Stimulated activated CD4-positive, alpha-beta T cell treated with anti-CD3 and anti-CD28 coated beads, Interleukin-1b, Interleukin-23, amount 100 ng/mL, for 4 hours (primary cell): ENCODE measurements at places on chromosomes 5 and 9.
A peak's percentile ranks its signal among the peaks of the same experiment; 100 is the strongest.

- DNase-seq: no peak
Observed at GRCh38 chr5:140565780-140566095, 1.1 kb downstream of the SLC35A4 start.

DNA sequence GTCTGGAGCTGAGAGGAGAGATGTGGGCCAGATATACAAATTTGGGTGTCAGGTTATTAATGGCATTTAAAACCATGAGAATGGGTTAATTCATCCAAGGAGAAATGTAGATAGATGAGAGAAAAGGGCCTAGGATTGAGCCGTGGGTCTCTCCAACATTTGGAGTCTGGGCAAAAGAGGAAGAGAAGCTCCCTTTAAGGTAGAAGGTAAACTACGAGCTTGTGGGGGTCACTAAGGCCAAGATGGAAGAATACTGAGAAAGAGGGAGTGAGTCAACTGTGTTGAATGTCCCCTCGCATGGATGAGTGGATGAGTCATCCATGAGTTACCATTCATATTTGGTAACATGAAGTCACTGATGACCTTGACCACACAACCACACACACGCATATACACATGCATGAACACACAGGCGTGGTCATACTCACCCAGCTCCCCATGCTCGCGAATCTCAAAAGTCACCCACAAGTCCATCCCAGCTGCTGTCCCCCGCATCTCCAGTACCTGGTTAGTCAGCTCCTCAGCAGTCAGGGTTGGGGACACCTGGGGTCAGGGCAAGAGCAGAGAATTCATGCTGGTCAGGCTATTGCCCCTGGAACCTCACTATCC lies 6.8 kb upstream of the FCHSD1 start:
- no peak for DNase-seq

DNA sequence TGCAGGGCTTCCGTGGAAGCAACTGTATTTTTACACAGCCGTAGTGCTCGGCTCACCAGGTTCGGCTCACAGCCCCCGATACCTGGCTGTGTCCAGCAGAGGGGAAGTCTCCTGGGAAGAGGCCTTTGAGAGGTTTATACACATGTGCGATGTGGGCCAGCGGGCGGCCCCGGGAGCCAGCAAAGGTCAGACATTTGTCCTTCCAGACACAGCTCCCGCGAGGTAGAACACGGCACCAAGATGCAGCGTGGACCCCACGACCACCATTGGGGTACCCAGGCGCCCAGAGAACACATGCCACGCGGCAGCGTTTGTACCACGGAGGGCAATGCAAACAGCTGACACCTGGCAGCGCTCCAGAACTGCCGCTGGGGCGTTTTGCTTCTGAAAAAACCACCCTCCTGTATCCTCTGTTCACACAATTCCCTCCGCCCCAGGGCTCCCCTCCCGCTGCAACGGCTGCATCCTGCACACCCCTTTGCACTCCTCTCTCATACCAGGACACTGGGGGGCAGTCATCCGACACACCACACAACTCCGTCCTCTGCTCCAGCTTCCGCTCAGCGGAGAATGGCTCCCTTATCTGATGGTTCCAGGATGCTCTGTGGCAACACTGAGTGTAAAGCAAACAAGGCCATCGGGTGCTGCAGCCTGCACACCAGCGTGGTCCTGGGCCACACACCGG lies 235.3 kb downstream of the SYK start:
- DNase-seq: peak; percentile 37

- no peak for DNase-seq
Observed at GRCh38 chr9:93190656-93191353, 6.9 kb downstream of the WNK2 start.

GRCh38 chr5:153753645-153754432 lies 263.4 kb downstream of the GRIA1 start:
- no peak for DNase-seq

DNA sequence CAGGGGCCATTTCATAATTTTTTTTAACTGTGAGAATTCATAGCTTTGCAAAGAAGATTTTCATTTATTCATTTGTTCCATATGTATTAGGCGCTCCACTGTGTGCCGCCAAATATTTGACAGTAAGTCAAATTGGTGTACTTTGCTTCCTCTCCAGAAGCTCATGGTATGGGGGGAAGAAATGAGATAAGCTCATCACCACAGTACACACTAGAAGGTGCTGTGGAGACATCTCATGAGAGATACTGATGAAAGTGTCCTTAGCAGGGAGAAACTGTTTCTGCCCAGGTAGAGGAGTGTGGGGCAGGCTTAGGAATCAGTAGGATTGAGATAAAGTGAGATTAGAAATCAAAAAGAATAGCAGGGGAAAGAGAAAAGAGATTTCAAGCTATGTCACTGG lies 136.2 kb downstream of the CDH6 start:
- no peak for DNase-seq

GRCh38 chr5:40503439-40503838 lies 176.3 kb upstream of the PTGER4 start:
- DNase-seq: no peak

GRCh38 chr9:107548298-107549142 lies 59.0 kb upstream of the KLF4 start:
- no peak for DNase-seq

- DNase-seq: no peak
Observed at GRCh38 chr5:159061834-159062474, 37.8 kb downstream of the EBF1 start.

DNA sequence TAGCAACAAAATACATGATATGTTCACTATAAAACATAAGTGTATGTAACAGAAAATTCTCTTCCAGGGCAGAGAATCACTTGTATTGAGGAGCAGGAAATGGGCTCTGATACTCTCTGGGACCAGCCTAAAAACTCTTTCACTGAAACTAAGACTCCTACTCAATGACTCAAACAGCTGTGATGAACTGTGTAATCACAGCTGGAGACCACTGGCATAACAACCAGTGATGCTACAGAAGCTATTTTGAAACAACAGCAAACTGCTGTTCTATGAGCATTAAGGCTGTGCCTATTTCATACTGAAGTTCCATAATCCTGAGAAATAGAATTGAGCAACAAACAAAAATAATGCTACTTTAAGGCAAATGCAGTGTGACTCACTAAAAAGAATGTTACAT lies 594.0 kb downstream of the HINT1 start:
- no peak for DNase-seq

GRCh38 chr9:74554751-74555419 lies 57.8 kb downstream of the RORB start:
- no peak for DNase-seq

DNA sequence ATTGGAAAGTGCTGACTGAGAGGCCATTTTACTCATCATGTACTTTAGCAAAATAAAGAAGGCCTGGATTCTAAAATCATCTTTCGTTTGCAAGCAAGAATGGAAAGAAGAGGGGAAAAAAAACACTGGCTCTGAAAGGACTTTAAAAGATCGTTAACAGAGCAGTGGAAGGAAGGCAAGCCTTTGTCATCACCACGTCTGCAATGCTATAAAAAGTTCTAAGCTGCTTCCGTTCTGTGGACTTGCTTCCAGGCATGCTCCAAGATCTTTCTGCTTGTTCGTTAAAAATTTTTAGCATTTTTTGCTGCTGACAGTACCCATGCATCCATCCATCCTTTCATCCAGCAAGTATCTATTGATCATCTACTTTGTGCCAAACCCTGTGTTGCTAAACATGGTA lies 226.5 kb downstream of the GABBR2 start:
- no peak for DNase-seq

DNA sequence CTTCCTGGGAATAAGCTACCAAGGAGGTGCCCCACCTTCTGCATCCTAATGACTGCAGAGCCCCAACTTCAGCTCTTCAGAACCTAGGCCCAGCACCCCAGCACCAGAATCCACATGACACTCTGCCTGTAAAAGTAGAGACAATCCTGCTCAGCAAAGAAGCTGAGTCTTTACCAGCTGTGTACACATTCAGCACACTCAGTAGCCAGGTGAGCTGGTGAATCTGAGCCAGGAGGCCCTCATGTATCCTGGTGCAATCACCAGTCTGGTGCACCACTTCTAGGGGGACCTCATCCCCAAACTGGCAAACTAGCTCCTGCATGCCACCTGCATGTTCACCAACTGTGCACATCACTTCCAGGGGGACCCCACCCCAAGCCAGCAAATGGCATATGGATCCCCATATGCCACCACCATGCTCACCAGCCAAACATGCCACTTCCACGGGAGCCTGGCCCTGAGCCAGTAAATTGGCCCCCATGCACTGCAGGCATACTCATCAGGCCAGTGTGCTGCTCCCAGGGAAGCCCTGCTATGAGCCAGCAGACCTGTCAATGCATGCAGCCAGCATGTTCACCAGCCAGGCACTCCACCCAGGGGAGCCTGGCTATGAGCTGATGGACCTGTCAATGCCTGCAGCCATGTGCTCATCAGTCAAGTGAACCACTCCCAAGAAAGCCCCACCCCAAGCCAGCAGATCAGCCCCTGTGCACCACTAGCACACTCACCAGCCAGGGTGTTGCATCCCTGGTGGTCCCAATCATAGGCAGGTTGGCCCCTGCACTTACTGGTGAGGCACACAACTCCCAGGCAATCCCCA lies 15.6 kb upstream of the BTNL9 start:
- DNase-seq: no peak

- DNase-seq: no peak
Observed at GRCh38 chr5:151196556-151197290, 27.2 kb downstream of the CCDC69 start.

- no peak for DNase-seq
Observed at GRCh38 chr5:179793468-179794139, at the start of gene LTC4S. TSS of gene LTC4S (plus strand) at chr5:179793986. CDS start at chr5:179794081, 95 bp downstream.

DNA sequence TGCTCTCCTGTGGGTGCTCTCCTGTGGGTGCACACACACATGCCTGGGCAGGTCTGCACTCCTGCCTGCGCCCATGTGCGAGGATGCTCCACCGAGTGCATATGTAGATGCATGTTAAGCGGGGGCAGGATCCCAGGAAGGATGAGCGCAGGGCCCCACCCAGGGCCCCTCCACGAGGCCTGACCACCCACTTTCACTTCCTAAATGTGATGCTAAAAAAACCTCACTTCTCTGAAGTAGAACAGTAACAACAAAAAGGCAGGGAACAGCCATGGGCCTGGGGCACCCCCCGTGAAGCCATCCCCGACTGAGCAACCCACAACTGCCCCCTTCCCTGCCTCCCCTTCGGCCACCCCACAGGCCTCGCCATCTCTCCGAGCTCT lies 48.2 kb upstream of the SARDH start:
- DNase-seq: no peak

DNA sequence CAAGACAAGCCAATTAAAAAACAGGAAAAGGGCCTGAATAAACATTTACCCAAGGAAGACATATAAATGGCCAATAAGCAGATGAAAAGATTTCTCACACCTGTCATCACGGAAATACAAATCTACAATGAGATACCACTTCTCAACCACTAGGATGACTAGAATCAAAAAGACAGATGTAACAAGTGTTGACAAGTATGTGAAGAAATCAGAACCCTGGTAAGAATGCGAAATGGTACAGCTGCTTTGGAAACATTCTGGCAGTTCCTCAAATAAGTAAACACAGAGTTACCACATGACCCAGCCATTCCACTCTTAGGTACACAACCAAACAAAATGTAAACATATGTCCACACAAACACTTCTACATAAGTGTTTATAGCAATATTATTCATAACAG lies 32.5 kb downstream of the LEAP2 start:
- DNase-seq: no peak

GRCh38 chr5:168226012-168226411 lies 65.4 kb upstream of the WWC1 start:
- DNase-seq: no peak

DNA sequence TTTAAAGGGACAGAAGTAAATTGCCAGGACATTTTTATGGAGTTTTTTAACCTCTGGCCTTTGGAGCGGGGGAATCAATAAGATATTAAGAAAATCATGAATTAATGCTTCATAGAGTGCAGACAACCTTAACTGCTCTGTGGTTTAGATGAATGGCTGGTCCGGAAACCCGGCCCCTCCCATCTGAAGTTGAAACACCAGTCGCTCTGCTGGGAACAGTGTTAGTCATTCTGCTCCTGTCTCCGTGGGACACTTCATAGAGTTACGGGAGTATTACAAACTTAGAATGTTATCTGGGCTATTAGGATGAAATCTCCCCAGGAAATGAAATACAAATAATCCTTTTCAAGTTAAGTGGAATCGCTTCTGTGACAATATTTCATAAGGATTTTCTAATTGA lies 110.1 kb upstream of the IRX2 start:
- no peak for DNase-seq

GRCh38 chr9:123739387-123739786 lies 190.5 kb downstream of the DENND1A start:
- no peak for DNase-seq

DNA sequence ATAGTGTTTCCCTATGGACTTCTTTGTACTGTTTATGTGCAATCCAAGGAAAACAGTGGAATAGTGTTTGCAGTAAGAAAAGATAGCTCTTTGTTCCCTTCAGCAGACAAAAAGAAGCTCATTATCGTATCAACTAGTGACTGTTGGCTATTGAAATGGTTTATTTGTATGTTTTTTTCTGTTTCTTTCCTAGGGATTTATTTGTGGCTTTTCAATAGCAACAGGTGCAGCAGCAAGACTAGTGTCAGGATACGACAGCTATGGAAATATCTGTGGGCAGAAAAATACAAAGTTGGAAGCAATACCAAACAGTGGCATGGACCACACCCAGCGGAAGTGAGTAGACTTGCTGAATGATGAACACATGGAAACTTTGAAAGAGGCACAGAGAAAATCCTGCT lies 65.1 kb downstream of the SLC44A1 start:
- DNase-seq: no peak

DNA sequence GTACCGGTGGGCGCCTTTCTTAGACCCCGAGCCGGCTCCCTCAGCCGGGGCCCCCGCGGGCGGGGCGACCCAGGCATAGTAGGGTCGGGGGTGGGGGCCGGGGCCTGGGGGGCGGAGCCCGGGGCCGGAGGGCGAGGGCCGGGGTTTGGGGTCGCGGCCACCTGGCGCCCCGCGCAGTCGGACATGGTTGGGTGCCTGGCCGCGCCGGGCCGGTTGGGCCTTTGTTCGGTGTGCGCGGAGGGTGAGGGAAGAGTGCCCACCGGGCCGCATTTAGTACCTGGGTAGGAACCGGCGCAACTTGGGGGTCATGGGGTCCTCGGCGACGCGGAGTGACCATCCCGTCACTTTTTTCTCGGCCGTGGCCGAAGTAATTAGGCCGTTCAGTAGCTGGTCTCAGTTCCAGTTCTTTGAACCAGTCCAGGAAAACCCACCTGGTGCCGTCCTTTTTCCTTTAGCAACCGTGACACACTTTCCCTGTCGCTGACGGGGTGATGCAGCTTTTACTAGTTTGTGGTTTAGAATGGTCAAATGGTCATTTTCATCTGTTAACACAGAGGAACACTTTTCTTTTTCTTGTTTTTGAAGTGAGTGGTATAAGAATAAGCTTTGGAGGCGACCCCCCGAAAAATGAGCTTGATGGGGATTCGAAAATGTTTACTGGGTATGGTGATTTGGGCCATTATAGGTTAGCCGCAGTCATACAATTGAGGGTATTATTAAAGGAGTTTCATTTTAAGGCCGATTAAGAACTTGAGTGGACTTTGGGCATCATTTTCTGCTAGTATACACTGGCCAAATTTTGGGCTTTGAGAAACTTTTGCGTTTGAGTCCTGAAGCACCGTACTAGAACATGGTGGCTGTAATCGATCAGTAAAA lies 589 bp downstream of the CKS2 start:
- no peak for DNase-seq

- DNase-seq: no peak
Observed at GRCh38 chr9:6415266-6415665, 2.3 kb downstream of the UHRF2 start.
